ENCODE measurements at places on chromosomes 16 and 17. TPM values are rescaled to one million over a fixed set of nuclear protein-coding genes. Genes with fewer than 3 reads are reported as not detected.

ZG16 gene
- total RNA-seq, result 2.1 TPM

CHST4 gene
- total RNA-seq, result 0.28 TPM

PMFBP1 gene
- 1.4 TPM for total RNA-seq

TAC4 gene
- not detected for total RNA-seq

PPP1R27 gene
- not detected for total RNA-seq

BCAR1 gene
- total RNA-seq, result 77.3 TPM

MC1R gene
- 4.2 TPM for total RNA-seq

GRCh38 chr17:78818932-78819331 is 21.7 kb downstream of the USP36 start:
- DNase-seq, result no peak

GRCh38 chr17:19254651-19255050 is 17.5 kb downstream of the EPN2 start:
- no peak for DNase-seq

DNA sequence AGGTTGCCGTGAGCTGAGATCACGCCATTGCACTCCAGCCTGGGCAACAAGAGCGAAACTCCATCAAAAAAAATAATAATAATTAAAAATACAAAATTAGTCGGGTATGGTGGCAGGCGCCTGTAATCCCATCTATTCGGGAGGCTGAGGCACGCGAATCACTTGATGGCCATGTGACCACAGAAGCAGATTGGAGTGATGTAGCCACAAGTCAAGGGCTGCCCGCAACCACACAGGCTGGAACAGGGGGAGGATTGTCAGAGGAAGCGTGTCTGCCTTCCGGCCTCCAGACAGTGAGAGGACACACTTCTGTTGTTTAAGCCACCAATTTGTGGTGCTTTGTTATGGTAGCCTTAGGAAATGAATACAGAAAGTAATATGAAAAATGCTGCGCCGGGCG is 11.8 kb upstream of the NAGS start:
- DNase-seq, result no peak

- DNase-seq, result no peak
Measured at GRCh38 chr17:57943645-57944044, 11.6 kb downstream of the CUEDC1 start.

DNA sequence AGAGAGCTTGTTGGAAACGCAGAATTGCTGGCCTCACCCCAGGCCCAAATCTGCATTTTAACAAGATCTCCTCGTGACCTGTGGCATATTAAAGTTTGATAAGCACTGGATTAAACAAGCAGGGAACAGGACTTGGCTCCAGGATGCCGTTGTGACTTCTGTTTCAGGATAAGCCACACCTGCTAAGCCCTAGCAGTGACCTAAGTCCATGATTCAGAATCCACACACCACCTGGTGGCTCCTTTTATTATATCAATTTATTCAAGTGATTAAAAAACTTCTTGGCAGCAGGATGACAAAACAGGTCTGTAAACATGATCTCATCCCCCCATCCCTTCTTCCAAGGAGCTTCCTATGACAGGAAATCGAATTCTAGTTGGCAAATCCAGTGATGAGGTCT is 9.1 kb downstream of the NAGPA start:
- DNase-seq, result no peak

DNA sequence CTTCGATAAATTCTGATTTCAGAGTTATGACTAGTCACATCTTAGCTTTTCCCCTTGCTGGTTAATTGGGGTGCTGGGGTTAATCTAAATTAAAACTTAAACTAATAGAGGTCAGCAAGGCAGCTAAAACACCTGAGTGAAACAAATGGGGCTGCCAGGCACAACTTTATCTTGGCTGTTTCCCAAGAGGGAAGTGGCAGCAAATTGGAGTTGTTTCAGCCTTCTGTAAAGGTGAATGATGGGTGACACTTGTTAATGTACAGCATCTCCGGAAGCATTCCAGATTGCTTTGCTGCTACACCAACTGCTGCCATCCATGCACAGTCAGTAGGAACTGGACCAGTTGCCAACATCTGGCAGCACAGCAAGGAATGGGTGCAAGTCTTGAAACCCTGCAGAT is 43.9 kb downstream of the AATF start:
- DNase-seq, result no peak

GRCh38 chr16:15404792-15405191 is 9.2 kb downstream of the MPV17L start:
- DNase-seq, result no peak

- DNase-seq, result no peak
Measured at GRCh38 chr17:29914819-29915537, 15.1 kb downstream of the SSH2 start.

GRCh38 chr16:47448830-47449575 is 11.9 kb downstream of the ITFG1 start:
- DNase-seq, result no peak

GRCh38 chr16:49776734-49777133 is 79.2 kb downstream of the ZNF423 start:
- no peak for DNase-seq

GRCh38 chr16:62068747-62069146 is 32.5 kb upstream of the CDH8 start:
- DNase-seq, result no peak

DNA sequence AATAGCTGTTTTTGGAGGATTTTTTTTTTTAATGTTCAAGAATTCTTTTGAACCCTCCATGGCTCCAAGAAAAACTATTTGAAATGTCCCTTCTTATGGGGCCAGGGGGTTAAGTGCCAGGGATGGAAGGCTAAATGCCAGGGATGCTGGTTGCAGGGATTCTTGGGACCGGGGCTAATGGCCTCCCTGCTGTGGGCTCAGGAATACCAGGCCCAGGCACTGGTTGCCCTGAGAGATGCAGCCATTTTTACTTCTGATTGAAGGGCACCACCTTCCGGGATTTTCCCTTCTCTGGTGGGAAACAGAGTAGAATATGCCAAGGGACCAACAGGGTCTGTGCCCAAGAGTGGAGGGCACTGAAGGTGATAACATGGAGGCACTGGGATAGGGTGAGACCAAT is 10.9 kb upstream of the KAT7 start:
- DNase-seq, result no peak

GRCh38 chr17:67178555-67178954 is 66.4 kb downstream of the HELZ start:
- no peak for DNase-seq

- DNase-seq, result no peak
Measured at GRCh38 chr17:17499402-17500145, 3.4 kb upstream of the RASD1 start.

DNA sequence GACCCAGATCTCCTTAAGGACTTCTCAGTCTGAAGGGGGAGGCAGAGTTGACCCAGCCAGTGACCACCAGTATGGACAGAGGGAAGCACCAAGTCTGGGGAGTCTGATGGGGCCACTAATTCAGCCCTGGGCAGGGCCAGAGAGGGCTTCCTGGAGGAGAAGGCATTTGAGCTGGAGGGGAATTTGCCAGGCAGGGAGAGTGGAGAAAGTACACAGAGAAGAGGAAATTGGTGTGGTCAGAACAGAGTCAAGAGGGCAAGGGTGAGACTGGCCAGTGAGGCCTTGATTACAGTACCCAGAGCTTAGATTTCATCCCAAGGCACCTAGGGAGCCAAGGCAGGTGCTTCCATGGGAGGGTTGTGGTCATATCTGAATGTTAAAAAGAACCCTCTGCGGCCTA is 36.3 kb downstream of the MYO15A start:
- DNase-seq, result no peak

DNA sequence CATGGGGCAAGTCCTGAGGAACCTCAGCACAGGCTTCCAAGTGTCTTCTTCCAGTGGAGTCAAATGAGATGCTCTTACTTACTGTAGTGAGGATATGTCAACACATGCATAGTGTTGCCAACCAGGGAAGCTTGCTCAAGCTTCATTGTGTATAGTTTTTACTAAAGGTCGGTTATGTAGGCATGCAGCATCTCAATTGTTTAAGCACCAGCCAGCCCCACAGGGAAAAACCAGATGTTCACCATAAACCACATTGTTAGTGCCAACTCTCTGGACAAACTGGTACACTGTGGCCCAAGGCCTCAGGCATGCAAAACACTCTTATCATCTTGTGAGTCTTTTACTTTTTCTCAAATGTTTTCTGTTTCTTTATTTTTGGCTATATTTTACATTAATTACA is 152.1 kb downstream of the PHKB start:
- no peak for DNase-seq

- no peak for DNase-seq
Measured at GRCh38 chr17:54785643-54786268, 114.9 kb upstream of the TOM1L1 start.
